Stimulated activated CD4-positive, alpha-beta T cell treated with anti-CD3 and anti-CD28 coated beads, Interleukin-1b, Interleukin-23, amount 100 ng/mL, for 1 hour (primary cell): ENCODE measurements at places on chromosomes 4 and X.

DNA sequence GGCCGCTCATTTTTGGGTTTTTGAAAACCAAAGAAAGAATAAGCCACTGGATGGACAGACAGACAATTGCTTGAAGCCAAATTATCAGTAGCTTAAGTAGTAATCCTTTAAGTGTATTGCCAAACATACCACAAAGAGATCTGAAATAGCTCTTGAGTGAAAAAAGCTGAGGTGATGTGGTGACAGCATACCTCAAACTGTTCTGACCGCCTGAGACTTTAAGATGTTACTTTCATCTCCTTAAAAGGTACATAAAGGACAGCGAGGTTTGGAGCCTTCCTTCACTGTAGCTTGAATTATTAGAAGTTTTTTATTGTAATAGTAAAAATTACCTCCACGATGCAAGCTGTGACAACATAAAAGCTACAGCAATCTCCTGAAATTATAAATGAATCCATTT is 271.5 kb upstream of the FAM241A start:
- DNase-seq: no peak

GRCh38 chrX:101385026-101385684 is 836 bp downstream of the BTK start:
- DNase-seq: no peak

GRCh38 chrX:153736871-153737441 is 12.3 kb downstream of the ABCD1 start:
- DNase-seq: no peak

GRCh38 chr4:21835712-21836111 is 112.9 kb downstream of the KCNIP4 start:
- DNase-seq: no peak

GRCh38 chr4:102546635-102547034 is 45.5 kb downstream of the NFKB1 start:
- no peak for DNase-seq

GRCh38 chr4:147782087-147782781 is 50.3 kb downstream of the ARHGAP10 start:
- DNase-seq: no peak

DNA sequence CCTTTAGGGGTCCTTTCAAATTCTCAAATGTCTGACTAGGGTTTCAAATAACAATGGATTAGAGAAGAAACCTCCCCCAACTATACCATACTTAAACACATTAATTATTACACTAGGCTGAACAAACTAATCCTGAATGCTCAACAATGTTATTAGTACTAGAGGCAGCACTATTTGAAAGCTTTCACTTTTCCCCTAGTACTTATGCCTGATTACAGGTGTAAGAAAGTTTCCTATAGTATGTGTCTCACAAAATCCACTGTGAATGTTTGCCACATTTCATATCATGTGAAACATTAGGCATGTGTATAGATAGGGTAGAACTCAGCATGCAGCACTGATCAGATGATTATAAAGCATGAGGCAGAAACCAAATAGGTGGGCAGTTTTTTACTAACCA is 336.2 kb downstream of the ZNF674 start:
- DNase-seq: no peak

DNA sequence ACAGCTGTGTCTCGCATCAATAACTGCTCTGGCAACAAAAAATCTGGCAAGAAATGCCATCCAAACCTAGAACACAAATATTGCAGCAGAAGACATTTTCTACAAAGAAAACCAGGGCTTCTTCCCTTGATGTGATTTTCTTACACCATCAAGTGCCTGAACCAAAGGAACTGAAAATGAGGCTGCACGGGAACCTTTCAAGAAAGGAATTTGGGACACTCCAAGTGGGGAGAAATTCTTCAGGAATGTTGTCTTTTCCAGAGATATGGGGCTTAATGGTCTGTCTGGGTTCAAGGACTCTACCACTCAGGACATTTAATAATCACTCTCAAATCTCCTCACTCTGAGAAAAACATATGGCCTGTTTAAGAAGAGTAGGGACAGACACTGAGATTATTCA is 57.6 kb downstream of the PRDM5 start:
- DNase-seq: no peak

- DNase-seq: no peak
Measured at GRCh38 chrX:148917441-148917840, 417.0 kb downstream of the AFF2 start.
